Hematopoietic multipotent progenitor cell (in vitro differentiated cells): ENCODE measurements at places on chromosomes 7 and 10.
A peak's percentile ranks its signal among the peaks of the same experiment; 100 is the strongest.

DNA sequence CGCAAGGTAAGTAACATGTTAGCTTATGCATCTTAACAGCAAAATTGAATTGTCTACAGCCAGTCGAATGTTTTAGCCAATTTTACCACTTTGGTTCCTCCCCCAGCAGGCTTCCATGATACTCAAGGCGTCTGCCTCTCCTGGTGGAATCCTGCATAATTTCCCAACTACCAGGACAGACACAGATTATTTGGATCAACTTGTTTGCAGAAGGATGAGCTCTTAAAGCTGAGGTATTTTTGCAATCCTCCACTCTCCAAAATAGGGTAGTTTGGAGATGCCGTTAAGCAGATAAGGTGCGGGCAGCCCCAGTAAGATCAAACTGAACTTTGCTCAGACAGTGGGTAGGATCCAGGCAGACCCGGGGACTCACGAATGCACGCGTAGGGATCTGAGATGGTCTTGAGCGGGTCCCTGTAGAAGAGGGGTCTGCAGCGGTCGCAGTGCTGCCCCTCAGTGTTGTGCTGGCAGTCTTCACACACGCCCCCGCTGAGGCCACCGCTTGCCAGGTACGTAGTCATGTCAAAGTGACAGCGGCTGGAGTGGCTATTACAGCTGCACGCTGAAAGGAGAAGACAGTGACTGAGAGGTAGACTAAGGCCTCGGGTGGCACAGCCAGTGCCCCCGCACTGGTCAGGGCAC lies 27.4 kb downstream of the LAMB4 start:
- no peak for DNase-seq

GRCh38 chr7:39979406-39980073 lies 29.5 kb downstream of the CDK13 start:
- no peak for DNase-seq

DNA sequence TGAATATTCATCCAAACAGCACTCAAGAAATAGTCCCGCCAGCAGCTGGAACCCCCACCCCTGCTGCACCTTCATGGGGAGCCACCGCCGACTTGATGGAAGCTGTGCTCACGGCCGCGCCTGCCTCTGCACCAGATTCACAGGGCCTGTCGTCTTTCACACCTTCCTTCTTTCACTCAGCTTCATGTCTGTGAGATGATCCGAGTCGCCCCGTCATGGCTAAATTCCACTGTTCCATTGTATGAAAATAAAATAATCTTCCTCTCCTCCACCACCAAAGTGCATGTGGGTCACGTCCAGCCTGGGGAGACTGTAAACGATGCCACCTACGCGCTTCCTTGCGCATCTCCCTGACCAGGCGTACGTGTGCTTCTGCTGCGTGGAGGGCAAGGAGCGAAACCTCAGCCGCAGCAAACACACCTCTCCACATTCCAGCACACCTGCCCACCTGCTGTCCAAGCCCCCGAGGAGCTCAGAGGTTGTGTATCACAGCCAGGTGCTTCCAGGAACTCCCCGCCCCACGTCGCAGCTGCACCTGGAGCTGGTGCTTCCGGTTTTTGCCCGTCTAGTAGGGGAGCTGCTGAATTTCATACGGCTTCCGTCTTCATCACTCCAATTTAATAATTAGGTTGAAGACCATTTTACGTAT lies 137.0 kb downstream of the PTPRN2 start:
- DNase-seq = no peak

DNA sequence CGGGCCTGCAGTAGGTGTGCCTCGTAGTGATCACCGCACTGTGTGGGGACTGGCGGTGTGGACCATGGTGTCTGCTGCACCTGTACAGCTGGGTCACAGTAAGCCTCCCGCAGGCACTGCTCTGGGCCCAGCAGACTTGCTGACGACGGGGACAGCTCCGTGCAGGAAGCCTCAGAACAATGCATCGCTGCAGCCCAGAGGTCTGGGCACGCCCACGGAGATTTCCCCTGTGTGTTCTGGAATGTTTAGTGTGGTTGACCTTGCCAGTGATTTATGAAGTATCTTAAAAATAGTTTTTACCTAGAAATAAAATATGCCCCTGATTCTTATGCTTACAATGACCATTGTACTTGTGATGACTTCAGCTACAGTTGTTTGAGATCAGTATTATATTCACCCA lies 59.1 kb upstream of the ZNF32 start:
- DNase-seq = no peak

- no peak for DNase-seq
Measured at GRCh38 chr10:133487085-133487484, 33.3 kb downstream of the SCART1 start.

GRCh38 chr10:130627346-130628045 lies 491.3 kb downstream of the GLRX3 start:
- no peak for DNase-seq

DNA sequence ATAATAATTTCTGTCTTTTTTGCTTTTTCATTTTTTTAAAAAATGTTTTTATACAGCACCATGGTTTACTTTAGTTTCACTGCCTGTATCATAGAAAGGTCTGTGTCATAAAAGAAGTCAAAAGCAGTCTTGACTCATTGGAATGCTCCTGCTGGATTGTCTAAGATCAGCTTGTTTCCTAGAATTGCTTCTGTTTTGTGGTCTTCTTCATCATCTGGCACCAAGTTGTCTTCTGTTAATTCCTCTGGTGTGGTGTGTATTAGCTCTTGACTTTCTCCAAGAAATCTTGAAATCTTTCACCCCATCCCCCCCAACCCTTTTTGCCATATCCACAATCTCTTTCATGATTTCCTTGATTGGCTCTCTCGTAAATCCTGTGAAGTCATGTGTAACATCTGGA lies 250.3 kb upstream of the CXCL12 start:
- no peak for DNase-seq

DNA sequence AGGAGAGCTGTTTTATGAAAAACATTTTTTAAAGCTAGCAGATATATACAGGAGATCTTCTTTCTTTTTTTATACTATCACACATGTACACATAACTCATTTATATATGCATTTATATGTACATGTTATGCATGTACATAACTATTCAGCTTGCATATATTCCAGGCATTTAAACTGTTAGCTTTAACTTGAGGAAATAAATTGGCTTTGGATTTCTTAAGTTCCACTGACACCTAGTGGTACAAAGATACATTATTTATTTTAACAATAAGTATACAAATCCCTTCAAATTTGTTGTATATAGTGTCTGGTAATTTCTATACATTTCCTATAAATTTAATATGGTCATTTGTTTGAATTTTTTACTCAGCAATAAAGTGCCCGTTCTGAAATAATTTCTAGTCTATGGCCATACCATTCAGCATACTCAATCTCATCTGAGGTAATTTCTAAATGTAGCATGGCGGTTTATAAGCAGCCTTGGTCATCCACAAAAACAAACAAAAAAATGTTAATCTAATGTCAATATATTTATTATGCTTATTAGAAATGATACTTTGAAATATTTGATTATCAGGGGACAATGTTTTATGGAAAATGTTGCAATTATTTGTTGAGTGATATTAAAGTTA lies 11.6 kb downstream of the ZDHHC6 start:
- no peak for DNase-seq

DNA sequence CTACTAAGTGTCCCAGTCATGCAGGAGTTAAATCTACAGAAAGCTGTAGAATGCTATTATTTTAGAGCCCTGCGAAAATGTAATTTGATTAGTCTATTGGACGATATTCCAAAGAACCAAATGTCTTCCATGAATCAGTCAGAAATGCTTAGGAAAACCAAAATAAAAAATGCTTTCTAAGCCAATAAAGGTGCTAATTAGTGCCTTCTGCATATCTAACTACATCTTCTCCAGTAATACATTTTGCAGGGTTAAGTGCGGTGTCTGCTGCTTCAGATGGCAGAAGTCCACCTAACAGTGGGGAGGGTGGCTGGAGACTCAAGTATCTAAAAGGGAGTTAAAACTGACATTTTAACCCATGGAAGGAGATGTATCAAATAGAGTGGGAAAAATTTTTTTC lies 50.1 kb downstream of the ITPRID1 start:
- DNase-seq = no peak

DNA sequence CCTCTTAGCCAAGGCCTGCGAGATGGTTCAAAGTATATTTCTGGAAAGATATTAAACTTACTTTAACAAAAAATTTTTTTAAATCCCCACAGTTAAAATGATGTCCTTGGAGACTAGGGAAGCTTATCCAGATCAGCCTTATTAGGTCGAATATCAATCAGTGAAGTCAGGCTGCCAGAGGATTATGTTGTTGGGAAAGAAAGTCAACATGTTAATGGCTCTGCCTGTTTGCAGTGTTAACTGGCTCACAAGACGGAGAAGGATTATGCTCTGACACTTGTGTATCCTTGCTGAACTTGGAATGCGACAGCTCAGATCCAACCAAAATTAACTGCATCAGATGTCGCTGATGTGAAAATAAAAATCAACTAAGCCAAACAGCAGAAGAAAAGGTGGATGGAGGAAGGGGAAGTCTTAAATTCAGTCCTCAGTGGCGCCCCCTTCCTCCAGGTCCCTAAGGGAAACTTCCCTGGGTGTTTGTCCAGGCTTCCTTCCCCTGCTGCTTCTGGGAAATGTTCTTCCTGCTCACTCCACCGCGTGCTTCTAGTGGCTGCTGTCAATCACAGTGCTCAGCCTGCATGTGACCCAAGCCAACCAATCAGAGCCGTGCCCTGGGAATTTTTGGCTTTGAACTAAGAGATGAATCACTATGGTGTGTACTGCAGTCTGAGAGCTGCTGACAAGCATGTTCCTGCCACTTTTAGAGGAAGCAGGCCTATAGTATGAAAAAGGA lies 690.4 kb upstream of the NRP1 start:
- no peak for DNase-seq

GRCh38 chr7:148633761-148634160 lies 43.2 kb downstream of the C7orf33 start:
- DNase-seq = no peak

DNA sequence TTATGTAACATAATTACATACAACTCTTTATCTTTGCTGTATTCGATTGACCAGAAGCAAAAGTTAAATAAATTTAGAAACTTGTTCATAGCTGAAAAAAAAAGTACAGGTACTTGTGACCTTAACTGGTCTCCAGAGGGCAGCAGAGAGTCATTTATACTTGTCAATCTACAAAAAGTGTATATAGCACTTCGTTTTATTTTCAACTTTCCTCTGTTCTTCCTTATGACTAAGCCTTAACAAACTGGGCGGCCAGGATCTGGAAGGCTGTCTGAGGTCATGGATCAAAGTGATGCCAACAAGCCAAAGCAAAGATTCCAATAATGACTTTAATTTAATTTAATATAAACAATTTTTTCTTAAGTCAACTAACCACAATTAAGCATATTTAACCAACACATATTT lies 29.8 kb downstream of the C10orf67 start:
- peak; percentile 46 for DNase-seq

DNA sequence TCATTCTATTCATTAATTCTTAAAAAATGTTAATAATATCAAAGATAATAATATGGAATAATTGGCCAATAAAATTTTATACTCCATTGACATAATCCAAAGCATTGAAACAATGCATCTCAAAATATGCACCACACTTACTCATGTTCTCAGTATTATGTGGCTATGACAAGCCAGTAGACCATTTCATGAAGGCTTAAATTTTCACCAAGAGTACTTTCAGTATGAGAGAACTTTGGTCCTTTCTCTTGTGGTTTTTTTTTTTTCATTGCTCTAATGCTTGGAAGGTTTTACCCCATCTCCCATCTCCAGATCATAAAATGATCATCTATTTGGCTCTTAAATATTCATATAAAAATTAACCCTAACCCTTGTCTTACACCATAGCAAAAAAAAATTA lies 45.5 kb upstream of the TMEM140 start:
- DNase-seq = no peak

DNA sequence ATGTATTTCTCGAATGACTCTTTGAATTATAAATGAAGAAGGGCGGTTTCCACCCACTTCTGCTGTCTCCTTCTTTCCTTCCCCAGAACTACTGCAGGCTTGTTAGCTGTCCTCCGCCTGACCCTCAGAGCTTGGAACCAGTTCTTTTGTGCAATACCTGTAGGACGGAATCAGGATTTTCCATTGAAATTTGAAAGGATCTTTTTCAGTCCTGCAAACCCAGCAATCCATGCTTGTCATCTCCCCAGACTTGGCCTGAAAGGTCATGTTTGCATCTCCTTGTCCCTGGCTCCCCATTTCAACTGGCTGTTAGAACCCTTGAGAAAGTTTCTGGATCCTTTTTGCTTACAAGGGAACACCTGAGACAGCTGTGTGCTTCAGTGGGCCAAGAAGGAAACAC lies 47.5 kb downstream of the PLCE1 start:
- no peak for DNase-seq

- DNase-seq = no peak
Measured at GRCh38 chr10:85612833-85613232, 753.8 kb downstream of the GRID1 start.

DNA sequence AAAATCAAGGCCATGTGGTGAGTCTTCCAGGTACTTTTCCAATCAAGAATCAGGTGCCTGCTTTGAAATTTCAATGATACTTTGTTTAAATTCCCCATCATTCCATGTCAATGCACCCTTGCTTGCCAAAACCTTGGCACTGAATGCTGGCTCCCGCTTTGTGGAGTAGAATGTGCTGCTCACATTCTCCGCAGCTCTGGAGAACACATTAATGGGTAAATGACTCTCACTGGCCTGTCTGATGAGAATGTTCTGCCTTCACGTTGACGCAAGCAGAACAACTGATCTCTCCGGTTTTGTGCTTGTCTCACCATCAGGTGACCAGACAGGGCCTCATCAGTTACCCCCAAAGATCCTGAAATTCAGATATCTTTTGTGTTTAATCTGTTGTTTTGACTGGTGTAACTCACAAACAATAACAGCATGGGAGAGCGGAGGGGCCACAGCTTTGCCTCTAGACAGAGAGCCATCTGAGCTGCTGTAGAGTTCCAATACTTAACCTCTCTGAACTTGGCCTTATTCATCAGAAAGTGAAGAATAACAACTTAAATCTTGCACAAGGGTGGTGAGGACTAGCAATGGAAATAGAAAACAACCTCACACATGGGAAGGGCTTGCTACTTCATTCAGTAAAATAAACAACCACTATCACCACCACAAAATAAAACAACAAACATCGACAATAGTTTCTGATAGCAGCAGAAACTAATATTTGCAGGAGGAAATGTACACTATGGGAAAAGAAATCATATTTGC lies 276.9 kb upstream of the IGFBP3 start:
- no peak for DNase-seq

DNA sequence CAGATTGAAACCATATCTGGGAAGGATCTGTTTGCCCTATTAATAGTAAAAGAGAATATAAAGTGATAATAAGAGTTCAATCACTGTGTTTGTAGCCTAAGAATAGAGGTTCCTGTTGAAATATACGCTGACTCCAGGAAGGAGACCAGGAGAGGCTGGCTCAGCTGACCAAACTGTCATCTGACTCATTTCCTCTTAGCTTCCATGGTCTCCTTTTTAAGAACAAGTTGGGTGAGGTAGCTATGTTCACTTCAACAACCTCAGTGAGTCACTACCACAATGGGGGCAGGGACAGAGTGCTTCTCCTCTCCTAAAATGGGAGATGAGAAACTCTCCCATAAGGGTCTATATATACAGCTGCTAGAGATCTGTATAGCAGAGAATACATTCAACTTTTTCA lies 543.3 kb downstream of the CALN1 start:
- DNase-seq = no peak

GRCh38 chr10:69629897-69630650 lies at the start of gene FAM241B:
FAM241B (plus strand) TSS chr10:69630247; CDS start chr10:69631744, 1,497 bp downstream.
- peak; percentile 63 for DNase-seq

- DNase-seq = no peak
Measured at GRCh38 chr10:100659361-100660098, 85.9 kb upstream of the PAX2 start.
